ENCODE measurements at places on chromosomes 7 and 10. TPM values are rescaled to one million over a fixed set of nuclear protein-coding genes. Genes with fewer than 3 reads are reported as not detected.

The KAZALD1 gene
- 71.5 TPM for total RNA-seq

The OR6V1 gene
- total RNA-seq: not detected

The DNAH11 gene
- 2.7 TPM for total RNA-seq

The GRM3 gene
- not detected for total RNA-seq

The AVL9 gene
- 26.9 TPM for total RNA-seq

The AGK gene
- total RNA-seq: 28.7 TPM

The EBLN1 gene
- total RNA-seq: not detected

The CALML5 gene
- not detected for total RNA-seq

The SNX8 gene
- total RNA-seq: 12.1 TPM

The MRPL32 gene
- 28.4 TPM for total RNA-seq

The SPDYE1 gene
- not detected for total RNA-seq

The ASZ1 gene
- not detected for total RNA-seq

The ATOH7 gene
- total RNA-seq: not detected

The CYP26C1 gene
- total RNA-seq: 0.09 TPM

The SLC13A1 gene
- not detected for total RNA-seq

The GBF1 gene
- 52.1 TPM for total RNA-seq

The HABP2 gene
- total RNA-seq: not detected

The CACNB2 gene
- total RNA-seq: 2.1 TPM

The NPC1L1 gene
- total RNA-seq: not detected

The ITPRIP gene
- total RNA-seq: 15.7 TPM

The PHKG1 gene
- 3.4 TPM for total RNA-seq

The TES gene
- 61.3 TPM for total RNA-seq

The EMX2 gene
- 1.1 TPM for total RNA-seq

The SERPINE1 gene
- 23.1 TPM for total RNA-seq

The INHBA gene
- total RNA-seq: 20.0 TPM

The SLC29A4 gene
- 0.90 TPM for total RNA-seq

The GCK gene
- total RNA-seq: not detected

The JAKMIP3 gene
- 1.1 TPM for total RNA-seq

The KDM7A gene
- 6.9 TPM for total RNA-seq

The POT1 gene
- 45.8 TPM for total RNA-seq

The BLNK gene
- not detected for total RNA-seq

The PNLIPRP2 gene
- not detected for total RNA-seq

The TACC2 gene
- total RNA-seq: 9.2 TPM

The RASSF4 gene
- total RNA-seq: 3.8 TPM

The CUBN gene
- total RNA-seq: 3.4 TPM

The NOS3 gene
- 4.6 TPM for total RNA-seq

The OR2A5 gene
- not detected for total RNA-seq

The PON1 gene
- not detected for total RNA-seq

The RSPH10B2 gene
- not detected for total RNA-seq

The PLCE1 gene
- 4.2 TPM for total RNA-seq

The FOXI2 gene
- total RNA-seq: not detected

The CCL24 gene
- total RNA-seq: not detected

The PTPRZ1 gene
- 0.72 TPM for total RNA-seq

The OPN1SW gene
- not detected for total RNA-seq

The BMPER gene
- total RNA-seq: 157 TPM

The STOX1 gene
- total RNA-seq: 0.09 TPM

The AGAP5 gene
- 2.9 TPM for total RNA-seq

The FAM221A gene
- total RNA-seq: 1.4 TPM

The RBM48 gene
- 12.3 TPM for total RNA-seq

Measured in fibroblast of the aortic adventitia (primary cell).